ENCODE measurements at places on chromosomes 12 and 14.

GRCh38 chr14:51666070-51666469, 14.4 kb downstream of the FRMD6 start:
- no peak for DNase-seq

DNA sequence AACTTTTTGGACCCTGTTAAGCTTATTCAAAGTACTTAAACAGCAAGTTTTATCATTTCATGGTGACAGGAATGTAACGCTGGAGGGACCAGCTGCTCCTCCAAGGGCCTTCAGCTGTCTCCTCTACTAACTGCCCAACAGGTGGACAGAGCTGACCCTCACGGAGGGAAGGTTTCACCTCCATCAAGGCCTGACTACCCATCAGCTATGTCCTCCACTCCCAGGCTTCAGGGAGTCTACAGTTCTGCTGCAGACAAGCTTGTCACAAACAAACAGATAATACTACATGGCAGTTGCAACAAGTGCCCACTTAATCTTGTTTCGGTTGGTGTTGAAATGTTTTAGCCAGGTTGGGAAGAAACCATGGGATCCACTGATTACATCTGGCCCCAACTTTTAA, 175.1 kb downstream of the TTC7B start:
- no peak for DNase-seq

- DNase-seq: no peak
These were observed 272.0 kb downstream of the ZFP36L1 start for GRCh38 chr14:68520637-68521556.

- DNase-seq: no peak
These were observed 90.7 kb downstream of the RERG start for GRCh38 chr12:15130541-15130940.

DNA sequence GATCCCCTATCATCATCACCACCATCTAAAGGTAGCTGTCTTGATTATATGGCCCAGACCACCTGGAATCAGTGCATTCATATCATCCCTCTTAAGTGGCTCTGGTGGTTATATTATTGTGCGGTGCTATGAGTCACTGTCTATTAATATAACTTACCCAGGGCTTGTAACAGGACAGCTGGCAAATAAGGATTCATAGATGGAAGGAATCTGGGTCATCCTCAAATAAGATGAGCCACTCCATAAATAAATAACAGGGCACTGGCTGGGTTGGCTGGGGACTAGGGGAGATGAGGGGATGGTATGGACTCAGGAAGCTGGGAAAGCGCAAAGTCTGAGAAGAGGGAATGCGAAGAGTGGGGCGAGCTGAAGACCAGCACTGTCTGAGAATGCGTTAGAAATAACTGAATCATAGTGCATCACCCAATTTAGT, 216.1 kb downstream of the NUAK1 start:
- DNase-seq: no peak

DNA sequence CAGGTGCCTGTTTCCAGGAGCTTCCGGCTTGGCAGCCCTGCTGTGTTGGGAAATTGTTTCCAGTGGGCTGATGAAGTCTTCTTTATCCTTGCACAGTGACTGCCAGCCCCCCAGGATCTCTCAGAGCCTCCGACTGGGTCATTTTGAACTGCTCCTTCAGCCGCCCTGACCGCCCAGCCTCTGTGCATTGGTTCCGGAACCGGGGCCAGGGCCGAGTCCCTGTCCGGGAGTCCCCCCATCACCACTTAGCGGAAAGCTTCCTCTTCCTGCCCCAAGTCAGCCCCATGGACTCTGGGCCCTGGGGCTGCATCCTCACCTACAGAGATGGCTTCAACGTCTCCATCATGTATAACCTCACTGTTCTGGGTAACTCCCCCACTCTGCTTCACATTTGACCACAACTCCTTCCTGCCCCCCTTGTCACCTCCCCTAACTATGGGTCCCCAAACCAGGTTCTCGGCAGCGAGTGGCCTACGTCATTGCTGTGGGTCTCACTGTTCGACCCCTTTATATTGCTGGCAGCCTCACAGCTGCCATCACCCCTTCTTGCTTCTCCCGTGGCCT, 2.3 kb downstream of the LAG3 start:
- DNase-seq: no peak

GRCh38 chr14:84024231-84024820, 1505.6 kb upstream of the FLRT2 start:
- DNase-seq: no peak

DNA sequence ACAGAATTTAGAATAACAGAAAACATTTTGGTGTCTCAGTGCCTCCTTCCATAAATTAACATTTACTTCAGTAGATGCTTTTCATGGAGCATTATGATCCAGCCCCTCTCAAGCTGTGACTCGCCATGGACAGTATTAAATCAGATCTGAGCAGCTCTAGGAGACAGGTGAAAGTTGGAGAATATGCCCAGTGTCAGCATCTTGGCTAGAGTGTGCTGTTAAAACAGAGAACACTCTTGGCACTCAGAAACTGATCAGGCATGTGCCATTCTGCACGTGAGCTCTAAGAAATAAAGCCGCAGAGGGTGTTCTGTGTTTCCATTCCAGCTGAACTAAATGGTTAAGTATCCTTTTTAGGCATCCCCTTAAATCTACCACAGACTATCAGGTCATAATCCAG, 68.0 kb downstream of the DIP2B start:
- DNase-seq: no peak

DNA sequence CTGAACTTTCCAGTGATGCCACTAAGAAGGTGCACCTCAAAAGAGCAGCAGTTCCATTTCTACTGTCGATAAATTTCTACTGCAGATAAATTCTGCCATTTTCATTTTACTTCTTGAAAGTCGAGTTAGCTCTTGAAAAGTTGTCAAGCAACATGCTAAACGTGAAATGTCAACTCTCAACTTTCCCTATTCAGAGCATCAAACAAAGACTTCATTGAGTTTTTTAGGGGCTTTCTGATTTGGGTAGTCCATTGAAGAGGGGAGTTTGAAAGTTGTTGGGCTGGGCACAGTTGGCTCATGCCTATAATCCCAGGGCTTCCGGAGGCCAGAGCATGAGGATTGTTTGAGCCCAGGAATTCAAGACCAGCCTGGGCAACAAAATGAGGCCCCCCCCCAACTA, 59.4 kb upstream of the SYNE2 start:
- DNase-seq: no peak

DNA sequence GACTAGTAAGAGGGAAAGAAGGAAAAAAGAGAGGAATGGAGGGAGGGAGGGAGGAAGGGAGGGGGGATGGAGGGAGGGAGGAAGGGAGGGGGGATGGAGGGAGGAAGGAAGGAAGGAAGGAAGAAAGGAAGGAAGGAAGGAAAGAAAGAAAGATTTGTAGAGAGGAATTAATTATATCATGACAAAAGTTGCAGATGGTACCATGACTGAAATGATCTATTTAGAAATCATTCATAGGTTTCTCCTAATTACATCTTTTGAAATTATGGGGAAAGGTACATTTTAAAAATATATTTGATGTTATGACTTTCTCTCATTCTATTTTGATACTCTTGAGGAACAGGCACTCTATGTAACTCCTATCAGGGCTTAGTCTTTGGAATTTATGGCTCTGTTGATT, 236.2 kb upstream of the BTG1 start:
- no peak for DNase-seq

GRCh38 chr12:104348994-104349494, 45.5 kb downstream of the EID3 start:
- DNase-seq: no peak

DNA sequence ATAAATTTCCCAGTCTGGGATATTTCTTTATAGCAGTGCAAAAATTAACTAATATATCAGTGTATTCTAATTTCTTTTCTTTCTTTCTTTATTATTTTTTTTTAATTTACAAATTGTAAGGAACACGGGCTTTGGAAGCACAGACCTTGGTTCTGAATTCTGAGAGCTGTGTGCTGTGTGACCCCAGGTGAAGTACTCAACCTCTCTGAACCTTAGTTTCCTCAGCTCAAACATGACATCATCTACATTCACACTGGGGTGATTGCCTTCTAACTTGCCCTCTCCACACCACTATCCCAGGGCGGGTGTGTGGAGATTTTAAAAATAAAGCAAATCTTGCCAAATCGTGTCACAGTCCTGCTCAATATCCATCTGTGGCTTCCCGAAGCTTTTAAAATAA, 282.8 kb downstream of the C12orf75 start:
- DNase-seq: no peak

DNA sequence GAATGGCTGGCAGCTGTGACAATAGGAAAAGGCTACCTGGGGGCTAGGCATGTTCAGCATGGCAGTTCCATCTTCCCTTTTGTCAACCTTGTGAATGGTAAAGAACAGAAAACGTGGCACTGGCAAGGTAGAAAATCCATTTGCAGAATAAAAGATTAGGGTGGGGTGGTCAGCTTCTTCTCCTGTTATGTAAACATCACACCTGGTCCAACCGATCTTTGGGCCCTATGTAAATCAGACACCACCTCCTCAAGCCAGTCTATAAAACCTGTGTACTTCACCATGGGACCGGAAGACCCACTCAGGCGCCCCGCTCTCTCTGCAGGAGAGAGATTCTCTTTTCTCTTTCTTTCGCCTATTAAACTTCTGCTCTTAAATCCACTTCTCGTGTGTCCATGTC, 19.6 kb upstream of the TMEM30B start:
- no peak for DNase-seq

- no peak for DNase-seq
These were observed 58.3 kb upstream of the JDP2 start for GRCh38 chr14:75369506-75369905.

- DNase-seq: no peak
These were observed 82.0 kb upstream of the CPM start for GRCh38 chr12:69015017-69015416.

- no peak for DNase-seq
These were observed 10.8 kb upstream of the BCDIN3D start for GRCh38 chr12:49853671-49854070.

DNA sequence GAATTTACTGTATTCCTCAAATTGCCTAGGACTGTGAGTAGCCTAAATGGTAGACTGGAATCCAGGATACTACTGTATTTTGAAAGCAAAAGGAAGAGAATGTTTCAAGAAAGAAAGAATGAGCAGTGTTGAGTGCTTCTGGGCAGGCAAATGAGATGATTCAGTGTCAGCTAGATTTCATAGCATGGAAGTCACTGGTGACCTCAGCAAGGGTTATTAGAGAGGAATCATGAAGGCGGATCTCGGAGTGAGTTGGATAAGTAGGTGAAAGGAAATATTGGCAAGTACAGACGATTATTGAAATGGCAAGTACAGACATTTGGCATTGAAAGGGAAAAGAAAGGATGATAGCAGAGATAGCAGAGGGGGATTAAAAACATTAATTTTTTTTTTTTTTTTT, 27.1 kb downstream of the VRK1 start:
- DNase-seq: peak; percentile 26

DNA sequence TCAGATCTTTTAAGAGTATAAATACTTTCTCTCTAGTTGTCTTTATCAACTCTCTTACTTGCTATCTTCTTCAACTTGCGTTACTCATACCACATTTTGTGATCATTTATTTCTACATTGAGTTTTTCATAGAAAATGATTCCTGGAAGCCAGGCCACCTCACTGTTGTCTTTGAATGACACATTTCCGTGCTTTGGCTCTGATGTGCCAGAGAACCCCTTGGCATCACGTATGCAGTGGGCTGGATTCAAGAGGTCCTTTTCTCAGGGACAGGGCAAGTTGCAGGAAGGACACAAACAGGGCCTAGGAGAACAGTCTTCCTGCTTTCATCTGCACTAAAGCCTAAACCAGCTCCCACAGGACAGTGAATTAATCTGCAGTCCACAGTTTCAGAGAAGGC, 70.3 kb upstream of the PYGL start:
- DNase-seq: no peak

- no peak for DNase-seq
These were observed 33.4 kb downstream of the SLC11A2 start for GRCh38 chr12:50992819-50993218.

DNA sequence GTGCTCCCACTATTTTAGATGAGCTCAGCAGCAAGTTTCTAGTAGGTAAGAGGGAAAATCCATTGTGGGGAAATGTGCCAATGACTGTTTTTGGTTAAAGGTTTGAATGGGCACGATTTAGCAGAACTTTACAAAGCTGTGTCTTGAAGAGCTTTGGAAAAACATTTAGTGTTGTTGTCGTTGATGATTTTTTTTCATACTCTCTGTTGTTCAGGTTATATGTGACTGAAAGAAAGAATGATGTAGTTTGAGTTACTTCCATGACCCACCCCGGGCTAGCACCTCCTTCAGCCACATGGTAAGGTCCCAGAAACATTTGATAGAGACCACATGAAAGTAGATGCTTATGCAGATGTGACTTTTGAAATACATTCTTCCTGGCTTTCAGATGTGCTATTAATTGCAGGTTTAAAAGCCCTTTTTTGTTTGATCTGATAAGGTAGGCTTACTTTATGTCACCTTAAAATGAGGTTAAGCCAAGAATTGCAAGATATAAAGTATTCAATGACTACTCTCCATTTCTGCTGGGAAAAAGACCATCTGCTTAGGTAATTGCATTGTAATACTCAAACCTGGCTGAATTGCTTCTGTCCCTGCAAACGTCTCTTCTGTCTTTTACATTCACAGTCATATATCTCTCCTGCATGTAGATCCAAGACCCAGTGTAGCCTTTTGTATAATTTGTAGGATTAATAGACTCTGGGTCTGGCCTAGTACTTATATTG, 250.6 kb downstream of the RGS6 start:
- DNase-seq: no peak

DNA sequence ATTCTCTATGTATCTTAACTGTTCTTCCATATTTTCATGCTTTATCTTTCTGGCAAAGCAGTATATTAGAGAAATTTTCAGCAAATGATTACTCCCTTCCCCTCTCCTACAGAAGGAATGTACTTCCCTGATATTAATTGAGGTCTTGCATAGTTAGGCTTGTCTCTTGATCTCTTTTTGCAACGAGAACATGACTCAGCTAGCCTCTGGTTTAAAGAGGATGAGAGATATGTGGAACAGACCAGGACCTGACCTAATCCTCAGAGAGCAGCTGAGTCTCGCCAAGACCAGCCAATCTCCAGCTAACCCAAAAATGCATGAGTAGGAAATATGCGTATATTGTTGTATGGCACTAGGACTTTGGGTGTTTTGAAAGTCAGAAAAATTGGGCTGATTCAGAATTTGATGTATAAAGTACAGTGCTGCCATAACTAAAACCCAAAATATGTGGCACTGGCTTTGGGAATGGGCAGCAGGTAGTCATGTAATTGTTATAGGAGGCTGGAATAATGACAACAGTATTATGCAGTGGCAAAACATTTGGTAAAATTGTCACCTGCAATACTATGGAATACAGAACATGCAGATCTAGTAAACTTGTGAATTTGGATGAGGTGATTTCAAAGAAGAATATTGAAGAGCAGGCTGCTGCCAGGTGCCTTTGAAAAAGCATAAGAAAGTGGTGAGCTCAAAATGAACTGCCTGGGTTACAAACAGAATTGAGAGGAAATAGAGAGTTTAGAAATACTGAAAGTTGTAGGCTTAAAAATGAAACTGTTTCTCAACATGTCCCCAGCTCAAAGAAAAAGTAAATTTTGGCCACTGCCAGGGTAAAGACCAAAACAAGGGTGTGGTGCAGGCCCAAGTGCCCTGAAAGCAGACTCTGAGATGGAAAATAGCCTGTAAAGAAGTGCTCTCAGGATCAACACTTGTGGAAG, 9.3 kb upstream of the USP15 start:
- peak; percentile 91 for DNase-seq

Data from inflammatory macrophage treated with lipopolysaccharide for 4 hours (primary cell).